Stimulated activated CD4-positive, alpha-beta T cell treated with anti-CD3 and anti-CD28 coated beads, Interleukin-12 subunit alpha, Interleukin-12 subunit beta, amount 100 ng/mL, for 48 hours (primary cell): ENCODE measurements at places on chromosomes 16 and 17.
A peak's percentile ranks its signal among the peaks of the same experiment; 100 is the strongest.

DNA sequence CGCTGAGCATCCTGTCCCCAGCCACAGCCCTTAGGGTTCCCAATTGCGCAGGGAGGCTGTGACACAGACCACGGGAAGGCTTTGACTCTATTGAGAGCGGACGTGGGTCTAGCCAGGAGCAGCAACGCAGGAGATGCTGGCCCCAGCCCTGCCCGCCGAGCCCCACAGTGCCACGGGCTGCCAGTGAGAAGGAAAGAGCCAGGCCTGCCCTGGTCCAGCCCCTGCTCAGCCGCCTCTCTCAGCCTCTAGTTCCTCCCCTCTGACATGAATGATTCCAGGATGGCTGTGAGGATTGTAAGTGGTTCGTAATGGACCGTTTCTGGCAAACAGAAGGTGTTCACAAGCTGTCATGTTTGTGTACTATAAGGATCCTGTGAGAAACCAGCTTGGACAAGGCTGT lies 2.5 kb downstream of the BHLHA9 start:
- DNase-seq: no peak

DNA sequence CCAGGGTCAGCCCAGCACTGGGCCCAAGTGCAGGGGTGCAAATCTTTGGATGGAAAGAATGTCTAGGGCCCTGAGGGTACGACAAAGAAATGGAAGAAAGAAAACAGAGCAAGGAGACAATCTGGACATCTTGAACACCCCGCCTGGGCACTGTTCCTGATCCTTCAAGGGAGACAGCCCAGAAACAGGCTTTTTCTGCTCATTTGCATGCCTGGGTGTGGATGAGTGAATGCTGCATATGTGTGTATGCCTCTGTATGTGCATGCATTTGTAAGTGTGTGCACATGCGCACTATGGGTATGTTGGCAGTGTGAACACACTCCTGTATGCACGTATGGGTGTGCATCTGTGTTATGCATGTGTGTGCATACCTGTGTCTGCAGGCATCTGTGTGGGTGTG lies 79.2 kb downstream of the ZNF423 start:
- DNase-seq: no peak

- no peak for DNase-seq
Observed at GRCh38 chr16:84700446-84701300, 873 bp downstream of the USP10 start.

GRCh38 chr16:3495176-3495575 lies at the start of gene C16orf90:
Gene C16orf90, minus strand, starts transcription at chr16:3495489. Its CDS starts 68 bp downstream, at chr16:3495421.
- DNase-seq: no peak

DNA sequence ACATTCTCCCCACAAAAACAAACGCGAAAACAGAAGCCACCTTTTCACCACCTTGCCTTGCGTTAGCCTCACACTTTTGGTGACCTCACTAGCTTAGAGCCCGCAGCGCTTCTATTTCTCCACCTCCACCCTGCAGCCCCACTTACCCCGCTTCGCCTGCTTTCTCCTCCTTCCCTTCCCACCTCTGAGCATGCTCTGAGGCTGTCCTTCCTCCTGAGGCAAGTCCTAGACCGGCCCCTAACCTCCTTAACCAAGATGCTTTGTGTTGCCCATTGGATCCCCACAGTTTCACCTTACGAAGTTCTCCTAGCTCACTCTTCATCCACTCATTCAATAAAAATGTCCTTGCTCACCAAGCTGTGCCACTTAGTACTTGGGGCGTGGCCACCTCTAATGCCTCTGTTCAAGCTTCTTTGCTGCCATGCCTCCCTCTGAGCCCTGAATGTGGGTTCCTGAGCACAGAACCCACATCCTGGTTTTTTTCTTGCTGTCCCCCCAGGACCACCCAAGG lies 1.3 kb downstream of the GNGT2 start:
- no peak for DNase-seq

- no peak for DNase-seq
Observed at GRCh38 chr17:50363217-50364060, 9.5 kb downstream of the MRPL27 start.

DNA sequence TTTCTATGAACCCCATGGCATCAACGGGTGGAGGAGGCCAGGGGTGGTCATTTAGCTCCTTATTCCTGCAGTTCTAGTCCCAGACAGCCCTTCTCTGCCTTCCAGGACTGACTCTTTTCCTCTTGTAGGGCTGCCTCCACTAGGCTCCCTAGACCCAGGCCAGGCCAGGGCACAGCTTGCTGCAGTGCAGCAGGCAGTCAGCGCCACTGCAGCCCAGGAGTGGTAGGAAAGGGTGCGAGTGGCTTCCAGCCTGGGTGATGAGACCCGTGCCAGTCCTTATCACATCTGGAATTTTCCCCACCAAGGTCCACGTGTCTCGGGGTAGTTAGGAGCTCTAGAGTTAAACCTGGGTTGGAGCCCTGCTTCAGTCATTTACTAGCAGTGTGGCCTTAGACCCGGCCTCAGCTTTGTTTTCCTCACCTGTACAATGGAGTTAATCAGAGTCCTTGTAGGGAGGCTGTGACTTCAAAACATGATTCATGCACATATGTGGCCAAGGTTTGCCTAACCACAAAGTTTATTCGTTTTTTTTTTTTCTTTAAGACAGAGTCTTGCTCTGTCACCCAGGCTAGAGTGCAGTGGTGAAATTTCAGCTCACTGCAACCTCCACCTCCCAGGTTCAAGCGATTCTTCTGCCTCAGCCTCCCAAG lies 4.7 kb downstream of the SLC5A11 start:
- no peak for DNase-seq

- DNase-seq: no peak
Observed at GRCh38 chr16:72657791-72658190, 390.1 kb downstream of the ZFHX3 start.

DNA sequence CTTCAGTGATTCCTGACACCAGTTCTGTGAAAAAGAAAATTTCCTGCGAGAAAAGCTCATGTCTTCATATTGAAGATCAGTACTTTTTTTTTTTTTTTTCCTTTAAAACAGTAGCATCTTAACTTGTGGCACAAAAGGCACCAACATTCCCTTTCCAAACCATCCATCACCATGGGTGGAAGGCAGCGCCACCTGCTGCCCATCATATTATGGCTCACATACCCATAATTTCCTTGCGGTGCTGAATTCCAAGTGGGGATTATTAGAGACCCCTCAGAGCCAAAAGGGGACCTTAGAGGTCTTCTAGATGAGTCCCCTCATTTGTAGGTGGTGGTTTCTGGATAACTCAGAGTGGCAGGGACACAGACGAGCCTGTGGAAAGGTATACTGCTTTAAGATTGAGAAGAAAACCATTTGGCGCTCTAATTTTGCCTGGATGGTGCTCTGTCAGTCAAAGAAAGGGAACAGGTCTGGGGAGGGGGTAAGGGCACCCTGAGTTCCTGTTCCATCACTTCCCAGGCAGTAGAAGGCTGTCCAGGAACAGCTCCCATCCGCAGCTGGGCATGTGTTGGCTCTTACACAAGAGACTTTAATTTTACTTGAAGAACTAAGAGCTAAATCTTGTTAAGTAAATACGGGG lies 7.9 kb upstream of the SOST start:
- DNase-seq: peak; percentile 36

DNA sequence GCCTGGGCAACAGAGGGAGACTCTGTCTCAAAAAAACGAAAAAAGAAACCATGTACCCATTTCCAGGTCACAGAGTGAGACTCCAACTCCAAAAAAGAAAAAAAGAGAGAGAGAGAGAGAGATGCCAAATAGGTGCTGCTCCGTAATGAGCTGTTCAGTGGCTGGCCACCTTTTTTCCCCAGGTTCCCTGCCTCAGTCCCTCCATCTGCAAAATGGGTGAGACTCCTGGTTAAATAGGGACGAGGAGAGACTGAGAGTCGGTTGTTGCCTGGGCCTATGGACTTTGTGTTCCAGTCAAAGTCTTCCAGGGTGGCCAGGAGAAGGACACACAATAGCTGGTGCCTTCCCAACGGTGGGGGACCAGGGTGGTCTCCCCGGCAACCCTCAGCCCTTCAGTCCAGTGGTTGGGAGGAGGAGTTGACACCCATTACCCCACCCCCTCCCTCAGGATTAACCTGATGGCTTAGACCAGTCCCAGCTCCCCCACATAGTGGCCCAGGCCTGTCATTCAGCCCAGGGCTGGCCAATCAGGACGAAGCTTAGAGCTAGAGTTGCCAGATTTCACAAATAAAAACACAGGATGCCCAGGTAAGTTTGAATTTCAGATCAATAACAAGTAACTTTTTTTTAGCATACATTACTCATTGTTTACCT lies 258.2 kb downstream of the PARN start:
- DNase-seq: no peak

DNA sequence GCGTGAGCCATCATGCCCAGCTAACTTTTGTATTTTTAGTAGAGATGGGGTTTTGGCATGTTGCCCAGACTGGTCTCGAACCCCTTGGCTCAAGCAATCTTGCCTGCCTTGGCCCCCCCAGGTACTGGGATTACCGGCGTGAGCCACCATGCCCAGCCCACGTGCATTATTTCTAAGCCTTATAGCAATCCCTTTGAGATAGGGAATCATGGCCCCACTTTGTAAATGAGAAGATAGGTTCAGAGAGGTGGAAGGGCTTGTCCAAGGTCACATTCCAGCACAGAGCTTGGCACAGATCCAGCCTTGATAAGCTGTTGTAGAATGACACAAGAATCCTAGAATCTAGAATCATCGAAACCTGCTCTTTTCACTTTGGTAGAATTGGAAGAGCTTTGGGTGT lies 4.2 kb upstream of the PYCARD start:
- no peak for DNase-seq

- no peak for DNase-seq
Observed at GRCh38 chr16:11624636-11625607, 38.2 kb upstream of the LITAF start.

- no peak for DNase-seq
Observed at GRCh38 chr16:4904942-4905615, 31.9 kb downstream of the PPL start.
